ENCODE measurements at places on chromosomes 1 and 21.

DNA sequence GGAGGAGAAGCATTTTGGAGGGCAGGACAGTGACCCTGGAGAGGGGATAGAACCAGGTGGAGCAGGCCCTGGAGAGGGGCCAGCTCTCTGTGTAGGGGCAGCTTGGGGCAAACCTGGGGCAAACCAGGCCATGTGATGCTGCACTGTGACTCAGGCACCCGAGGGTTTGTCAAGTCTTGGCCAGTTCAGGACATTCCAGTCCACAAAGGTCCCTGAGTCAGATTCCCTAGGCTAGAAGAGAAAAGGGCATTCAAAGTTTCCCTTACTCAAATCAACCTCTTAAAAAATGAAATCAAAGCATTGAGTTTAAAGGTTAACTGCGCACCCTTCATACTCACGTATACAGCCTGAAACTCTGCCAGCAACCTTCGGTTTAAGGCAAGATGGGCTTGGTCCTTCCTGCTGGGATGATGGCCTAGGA, 25.2 kb upstream of the PLA2G2C start:
- DNase-seq: no peak

DNA sequence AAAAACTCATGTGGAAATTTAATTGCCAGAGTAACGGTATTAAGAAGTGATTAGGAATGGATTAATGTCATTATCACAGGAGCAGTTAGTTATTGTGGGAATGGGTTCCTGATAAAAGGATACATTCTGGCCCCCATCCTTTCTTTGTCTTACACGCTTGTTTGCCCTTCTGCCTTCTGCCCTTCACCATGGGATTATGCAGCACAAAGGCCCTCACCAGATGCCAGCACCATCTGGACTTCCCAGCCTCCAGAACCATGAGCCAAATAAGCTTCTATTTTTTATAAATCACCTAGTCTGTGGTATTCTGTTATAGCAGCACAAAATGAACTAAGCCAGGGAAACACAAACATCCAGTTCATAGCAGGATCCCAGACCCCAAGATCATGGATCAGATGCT, 33.9 kb upstream of the POU2F1 start:
- no peak for DNase-seq

GRCh38 chr21:21103692-21104091, 105.5 kb downstream of the NCAM2 start:
- DNase-seq: no peak

DNA sequence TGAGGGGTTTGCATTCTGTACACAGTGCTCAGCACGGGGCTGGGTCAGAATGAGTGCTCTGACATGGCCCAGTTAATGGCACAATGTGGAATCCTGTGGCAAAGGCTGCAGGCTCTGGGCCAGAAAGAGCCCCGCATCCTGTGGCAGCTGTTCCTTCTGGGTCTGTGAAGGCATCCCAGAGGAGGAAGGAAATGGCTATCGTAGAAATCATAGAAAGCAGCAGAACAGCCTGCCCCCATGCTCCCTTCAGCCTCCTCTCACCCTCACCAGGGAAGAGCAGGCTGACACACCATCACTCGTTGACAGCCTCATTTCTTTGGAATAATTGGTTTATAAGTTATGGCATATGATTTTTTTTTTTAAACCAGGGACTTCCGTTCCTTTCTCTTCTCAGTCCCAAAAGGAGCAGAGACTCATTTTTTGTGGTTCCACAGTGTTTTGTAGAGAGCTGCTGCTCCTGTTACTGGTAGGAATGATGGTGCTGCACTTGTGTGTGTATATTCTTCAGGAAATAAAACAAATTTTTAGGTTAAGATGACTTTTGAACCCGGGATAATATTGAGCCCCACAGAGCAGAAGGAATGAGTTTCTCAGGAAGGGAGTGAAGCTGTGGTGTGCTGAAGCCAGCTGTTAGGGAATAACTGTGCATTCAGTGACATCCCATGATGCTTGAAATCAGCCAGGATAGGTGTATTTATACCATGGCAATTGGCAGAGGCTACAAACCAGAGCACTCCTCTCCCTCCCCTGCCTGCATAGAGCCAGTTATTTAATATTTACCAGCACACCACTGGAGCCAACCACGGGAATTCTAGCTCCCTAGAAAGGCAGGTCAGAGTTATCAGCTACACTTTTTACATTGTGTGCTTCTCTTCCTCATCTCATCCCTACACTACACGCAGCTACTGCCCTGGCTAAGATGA, 32.0 kb downstream of the PLXNA2 start:
- no peak for DNase-seq

DNA sequence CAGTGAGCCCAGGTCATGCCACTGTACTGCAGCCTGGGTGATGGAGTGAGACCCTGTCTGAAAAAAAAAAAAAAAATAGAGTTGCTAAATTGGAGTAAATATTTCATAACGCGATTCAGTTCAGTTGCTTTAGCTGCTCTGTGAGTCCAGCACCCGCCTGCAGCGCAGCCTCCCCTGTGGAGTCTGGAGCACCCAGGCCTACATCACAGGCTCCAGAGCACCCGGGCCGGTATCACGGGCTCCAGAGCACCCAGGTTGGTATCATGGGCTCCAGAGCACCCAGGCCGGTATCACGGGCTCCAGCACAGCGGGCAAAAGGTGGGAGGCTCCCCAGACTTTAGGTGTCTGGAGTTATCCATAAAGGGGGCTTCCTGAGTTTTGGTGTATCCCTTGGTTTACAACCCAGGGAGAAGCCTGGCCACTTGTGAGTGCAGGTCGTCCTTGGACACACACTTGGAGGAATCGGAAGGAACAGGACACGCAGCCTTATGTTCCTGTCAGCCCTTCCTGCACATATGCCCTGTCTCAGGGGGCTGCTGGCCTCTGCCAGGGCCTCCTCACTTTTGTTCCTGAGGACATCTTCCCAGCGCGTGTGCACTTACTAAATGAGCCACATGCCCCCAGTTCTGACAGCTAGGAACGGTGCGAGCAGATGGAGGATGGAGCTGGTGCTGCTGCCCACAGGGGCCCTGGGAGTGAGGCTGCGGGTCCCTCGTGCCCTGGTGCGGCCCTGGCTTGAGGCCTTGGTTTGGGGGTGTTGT, 25.1 kb downstream of the SKI start:
- DNase-seq: no peak
